ENCODE measurements at places on chromosomes 5 and 9. TPM values are rescaled to one million over a fixed set of nuclear protein-coding genes. Genes with fewer than 3 reads are reported as not detected.

Gene APBA1
- 2.1 TPM for total RNA-seq

Gene CCL27
- total RNA-seq, result not detected

Gene PCDHGA12
- total RNA-seq, result 6.5 TPM

Gene SRD5A1
- 5.1 TPM for total RNA-seq

Gene NRARP
- total RNA-seq, result 8.8 TPM

GRCh38 chr9:124381170-124381945 is 33.9 kb downstream of the PSMB7 start:
- peaks cover 29% of the 10 kb centered on the region for H3K4me1 ChIP-seq
- no peak overlapping the region for H3K27ac ChIP-seq
- no peak for DNase-seq
- no peak overlapping the region for H3K4me3 ChIP-seq
- peaks cover 51% of the 10 kb centered on the region for H3K36me3 ChIP-seq
- no peaks in the 10 kb centered on the region for H3K27me3 ChIP-seq

- H3K27ac ChIP-seq, result no peak overlapping the region
- no peaks in the 10 kb centered on the region for H3K4me1 ChIP-seq
- no peaks in the 10 kb centered on the region for H3K36me3 ChIP-seq
- H3K4me3 ChIP-seq, result no peak overlapping the region
Observed at GRCh38 chr5:82364497-82364896, 86.3 kb upstream of the RPS23 start.

- peaks cover 5% of the 10 kb centered on the region for H3K27me3 ChIP-seq
- no peaks in the 10 kb centered on the region for H3K36me3 ChIP-seq
- no peak overlapping the region for H3K4me3 ChIP-seq
- DNase-seq, result no peak
- H3K27ac ChIP-seq, result no peak overlapping the region
Observed at GRCh38 chr5:180143656-180144364, 65.2 kb downstream of the RASGEF1C start.

DNA sequence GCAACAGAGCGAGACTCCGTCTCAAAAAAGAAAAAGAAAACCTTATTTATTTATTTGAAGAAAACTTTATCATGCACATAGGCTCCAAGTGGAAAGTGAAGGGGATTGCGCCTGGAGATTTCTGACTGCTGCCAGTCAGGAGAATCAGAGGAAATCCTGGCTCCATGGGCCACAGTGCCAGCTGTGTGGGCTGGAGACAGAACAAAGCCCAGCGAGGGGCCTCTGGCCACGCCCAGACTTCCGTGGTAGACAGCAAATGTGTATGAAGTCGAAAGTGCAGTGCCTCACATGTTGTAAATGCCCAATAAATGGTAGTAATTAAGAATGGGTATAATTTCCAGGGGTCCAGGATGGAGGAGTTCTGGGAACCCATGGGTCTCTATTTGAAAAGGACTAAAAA is 75.8 kb upstream of the WWC1 start:
- H3K36me3 ChIP-seq, result no peaks in the 10 kb centered on the region
- peaks cover 16% of the 10 kb centered on the region for H3K4me1 ChIP-seq
- H3K4me3 ChIP-seq, result no peak overlapping the region
- H3K27me3 ChIP-seq, result no peaks in the 10 kb centered on the region

GRCh38 chr5:55657443-55657842 is 54.7 kb downstream of the SLC38A9 start:
- H3K27ac ChIP-seq, result no peak overlapping the region
- H3K4me1 ChIP-seq, result no peaks in the 10 kb centered on the region
- H3K4me3 ChIP-seq, result no peak overlapping the region
- H3K36me3 ChIP-seq, result peaks cover 23% of the 10 kb centered on the region
- H3K27me3 ChIP-seq, result no peaks in the 10 kb centered on the region

DNA sequence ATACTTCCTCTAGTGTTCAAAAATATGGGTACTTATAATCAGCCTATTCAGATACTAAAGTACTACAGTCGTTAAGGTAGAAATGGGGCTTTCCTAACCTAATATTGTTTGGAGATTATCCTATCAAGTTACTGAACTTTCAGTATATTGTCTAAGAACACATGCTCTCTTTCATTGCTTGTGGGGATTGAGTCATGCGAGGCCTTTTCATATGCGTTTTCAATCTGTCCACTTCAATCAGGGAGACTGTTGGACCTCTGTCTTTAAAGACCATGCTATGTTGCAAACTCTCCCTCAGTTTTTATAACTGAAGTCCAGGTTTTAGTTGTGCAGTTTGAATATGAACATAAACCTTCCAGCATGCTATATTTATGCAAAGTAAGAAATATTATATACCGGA is 15.0 kb downstream of the PRR16 start:
- no peak overlapping the region for H3K27ac ChIP-seq
- no peaks in the 10 kb centered on the region for H3K36me3 ChIP-seq
- H3K27me3 ChIP-seq, result no peaks in the 10 kb centered on the region
- H3K4me3 ChIP-seq, result no peak overlapping the region
- H3K4me1 ChIP-seq, result no peaks in the 10 kb centered on the region

DNA sequence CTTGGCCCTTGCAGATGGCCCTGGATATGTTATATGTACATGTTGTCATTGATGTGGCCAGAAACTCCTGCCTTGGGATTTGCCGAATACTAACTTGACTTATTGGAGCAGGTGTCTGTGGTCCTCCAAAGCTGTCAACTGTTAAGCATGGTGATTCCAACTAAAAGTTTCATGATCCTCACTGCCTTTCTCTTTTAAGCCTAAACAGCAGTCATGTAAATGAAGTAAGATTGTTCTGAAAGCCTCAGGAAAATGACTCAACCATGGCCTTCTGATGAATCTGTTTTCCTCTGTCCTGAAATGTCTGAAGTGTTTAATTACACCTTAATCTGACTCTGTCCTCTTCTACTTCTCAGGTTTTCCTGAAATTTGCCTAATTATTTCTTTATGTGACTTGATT is 245.0 kb downstream of the FAM114A2 start:
- H3K36me3 ChIP-seq, result no peaks in the 10 kb centered on the region
- no peak for DNase-seq
- no peaks in the 10 kb centered on the region for H3K27me3 ChIP-seq
- no peak overlapping the region for H3K4me3 ChIP-seq

DNA sequence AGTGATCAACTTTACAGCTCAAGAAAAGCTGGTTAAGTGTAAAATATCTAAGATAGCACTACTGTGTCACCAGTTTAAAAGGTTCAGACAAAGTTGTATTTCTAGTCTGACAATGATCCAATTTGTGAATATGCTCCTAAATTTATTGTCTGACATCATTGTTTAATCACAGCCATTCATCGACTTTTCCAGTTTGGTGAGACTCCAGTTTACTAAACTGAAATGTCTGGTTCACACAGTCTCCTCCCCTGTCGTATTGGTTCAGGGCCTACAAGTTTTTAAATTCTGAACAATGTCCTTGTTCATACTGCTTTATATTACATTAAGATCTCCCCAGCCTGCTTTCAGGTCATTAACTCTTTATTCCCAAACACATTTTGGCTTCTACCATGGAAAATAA is 161.4 kb downstream of the CHSY3 start:
- H3K27me3 ChIP-seq, result no peaks in the 10 kb centered on the region
- no peak overlapping the region for H3K4me3 ChIP-seq
- DNase-seq, result no peak

- no peaks in the 10 kb centered on the region for H3K27me3 ChIP-seq
- H3K27ac ChIP-seq, result no peak overlapping the region
- no peaks in the 10 kb centered on the region for H3K36me3 ChIP-seq
- no peak for DNase-seq
- no peak overlapping the region for H3K4me3 ChIP-seq
Observed at GRCh38 chr5:63831381-63831780, 130.9 kb downstream of the HTR1A start.

GRCh38 chr9:110105107-110105506 is 102.9 kb downstream of the C9orf152 start:
- H3K27ac ChIP-seq, result no peak overlapping the region
- H3K27me3 ChIP-seq, result no peaks in the 10 kb centered on the region
- H3K4me3 ChIP-seq, result no peak overlapping the region
- H3K4me1 ChIP-seq, result peaks cover 70% of the 10 kb centered on the region

GRCh38 chr9:95757439-95757838 is 118.1 kb upstream of the ERCC6L2 start:
- H3K4me3 ChIP-seq, result no peak overlapping the region
- H3K36me3 ChIP-seq, result no peaks in the 10 kb centered on the region
- no peaks in the 10 kb centered on the region for H3K27me3 ChIP-seq
- H3K4me1 ChIP-seq, result no peaks in the 10 kb centered on the region

DNA sequence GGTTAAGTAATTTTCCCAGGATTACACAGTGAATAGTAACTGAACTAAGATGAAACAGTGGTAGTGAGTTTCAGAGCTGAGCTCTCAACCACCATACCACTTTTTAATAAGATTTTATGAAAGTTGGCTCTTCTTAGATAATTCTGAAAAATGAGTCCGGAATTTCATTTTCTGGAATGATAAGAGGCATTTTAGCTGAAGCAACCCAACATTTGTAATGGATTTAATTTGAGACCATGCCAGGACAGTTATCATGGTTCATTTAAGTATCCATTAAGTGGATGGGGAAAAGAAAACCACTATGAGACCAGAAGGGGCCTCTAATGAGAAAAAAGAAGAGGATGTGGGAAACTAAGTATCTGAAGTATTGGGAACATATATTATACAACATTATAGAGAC is 464.7 kb upstream of the C9orf72 start:
- H3K4me1 ChIP-seq, result no peaks in the 10 kb centered on the region
- no peaks in the 10 kb centered on the region for H3K36me3 ChIP-seq
- H3K27me3 ChIP-seq, result no peaks in the 10 kb centered on the region
- no peak overlapping the region for H3K27ac ChIP-seq
- H3K4me3 ChIP-seq, result no peak overlapping the region
- no peak for DNase-seq

DNA sequence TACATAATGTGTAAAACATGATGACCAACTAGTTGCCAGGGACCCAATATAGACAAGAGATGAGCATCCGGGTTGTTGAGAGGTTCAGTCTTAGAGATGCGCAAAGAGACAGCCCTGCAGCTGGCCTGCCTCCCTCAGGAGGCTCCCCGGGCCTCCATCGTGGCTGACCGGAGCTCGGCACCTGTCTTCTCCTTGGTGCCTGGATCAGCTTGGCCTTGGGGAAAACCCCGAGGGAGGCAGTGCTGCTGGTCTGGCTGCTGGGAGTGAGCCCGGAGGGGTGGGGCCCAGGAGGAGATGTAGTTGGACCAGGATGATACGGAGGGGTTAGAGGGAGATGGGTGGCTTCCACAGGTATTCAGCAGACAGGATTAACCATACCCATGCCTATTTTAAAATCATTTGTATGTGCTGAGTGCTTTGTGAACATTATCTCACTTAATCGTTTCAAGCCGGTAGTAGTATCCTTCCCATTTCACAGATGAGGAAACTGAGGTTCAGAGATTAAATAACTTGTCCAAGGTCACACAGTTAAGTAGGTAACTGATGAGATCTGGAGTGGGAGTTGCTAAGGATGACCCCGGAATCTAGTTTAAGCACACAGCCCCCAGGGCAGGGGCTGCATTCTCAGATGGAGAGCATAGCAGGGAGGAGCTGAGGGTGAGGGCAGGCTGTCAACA is 173.8 kb downstream of the COL23A1 start:
- no peak for DNase-seq
- no peaks in the 10 kb centered on the region for H3K36me3 ChIP-seq
- no peak overlapping the region for H3K27ac ChIP-seq
- no peaks in the 10 kb centered on the region for H3K27me3 ChIP-seq
- no peak overlapping the region for H3K4me3 ChIP-seq
- H3K4me1 ChIP-seq, result no peaks in the 10 kb centered on the region

DNA sequence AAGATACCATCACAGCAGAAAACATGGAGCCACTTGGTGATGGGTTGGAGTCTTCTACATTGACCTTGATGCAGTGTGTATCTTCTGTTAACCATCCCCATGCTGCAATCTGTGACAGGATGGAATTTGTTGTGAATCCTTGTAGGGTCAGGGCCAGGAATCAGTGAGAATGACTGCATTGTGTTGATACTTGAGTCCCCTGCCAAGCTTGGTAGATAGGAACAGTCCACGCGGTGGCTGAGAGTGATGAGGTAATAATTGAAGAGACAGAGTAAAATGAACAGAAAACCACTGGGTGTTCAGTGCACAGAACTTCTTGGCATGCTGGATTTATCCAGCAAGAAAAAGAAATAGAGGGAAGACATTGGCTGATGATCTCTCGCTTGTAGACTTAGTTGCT is 217.5 kb downstream of the MAN2A1 start:
- H3K27me3 ChIP-seq, result no peaks in the 10 kb centered on the region
- no peak for DNase-seq
- H3K4me3 ChIP-seq, result no peak overlapping the region
- no peaks in the 10 kb centered on the region for H3K4me1 ChIP-seq
- no peak overlapping the region for H3K27ac ChIP-seq
